ENCODE measurements at places on chromosomes 6 and 20. TPM values are rescaled to one million over a fixed set of nuclear protein-coding genes. Genes with fewer than 3 reads are reported as not detected.

GRCh38 chr20:6732001-6732447 is 35.5 kb upstream of the BMP2 start:
- DNase-seq: peak; percentile 77

GRCh38 chr20:16296931-16297330 is 276.3 kb downstream of the KIF16B start:
- peak; percentile 41 for DNase-seq

GRCh38 chr20:47208534-47209174 is 147.8 kb downstream of the ZMYND8 start:
- no peak for DNase-seq

GRCh38 chr6:165692106-165692653 is 29.1 kb upstream of the PDE10A start:
- no peak for DNase-seq

DNA sequence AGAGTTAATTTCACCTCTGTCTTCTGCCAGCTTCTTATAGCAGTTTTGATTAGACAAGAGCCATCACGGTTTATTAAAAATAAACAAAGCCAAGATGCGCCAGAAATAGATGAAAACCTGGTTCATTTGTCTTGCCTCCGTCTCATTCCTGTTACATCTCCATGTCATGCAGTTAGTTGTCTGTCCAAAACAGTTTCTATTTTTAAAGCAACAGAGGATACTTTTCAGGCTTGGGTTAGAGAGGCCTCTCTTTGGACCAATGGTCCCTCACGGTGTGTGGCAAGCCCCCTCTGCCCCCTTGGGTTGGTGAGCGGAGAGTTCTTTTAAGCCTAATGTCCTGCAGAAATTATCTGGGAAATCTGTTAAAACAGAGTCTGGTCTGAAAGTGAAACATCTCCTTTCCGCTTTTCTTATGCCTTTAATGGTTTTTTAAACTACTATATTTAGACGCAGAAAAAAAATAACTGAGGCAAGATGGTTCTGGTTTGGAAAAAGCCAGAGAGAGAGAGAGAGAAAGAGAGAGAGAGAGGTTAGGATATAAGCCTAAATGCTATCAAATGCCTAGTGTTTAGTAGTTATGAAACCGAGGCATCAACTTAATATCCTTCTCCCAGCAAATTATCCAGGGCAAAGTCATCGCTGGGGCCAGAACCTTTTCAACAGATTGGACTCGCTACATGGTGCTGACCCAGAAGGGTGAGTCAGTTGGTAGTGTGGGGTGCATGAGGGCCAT is 64.5 kb downstream of the ZDHHC14 start:
- no peak for DNase-seq

DNA sequence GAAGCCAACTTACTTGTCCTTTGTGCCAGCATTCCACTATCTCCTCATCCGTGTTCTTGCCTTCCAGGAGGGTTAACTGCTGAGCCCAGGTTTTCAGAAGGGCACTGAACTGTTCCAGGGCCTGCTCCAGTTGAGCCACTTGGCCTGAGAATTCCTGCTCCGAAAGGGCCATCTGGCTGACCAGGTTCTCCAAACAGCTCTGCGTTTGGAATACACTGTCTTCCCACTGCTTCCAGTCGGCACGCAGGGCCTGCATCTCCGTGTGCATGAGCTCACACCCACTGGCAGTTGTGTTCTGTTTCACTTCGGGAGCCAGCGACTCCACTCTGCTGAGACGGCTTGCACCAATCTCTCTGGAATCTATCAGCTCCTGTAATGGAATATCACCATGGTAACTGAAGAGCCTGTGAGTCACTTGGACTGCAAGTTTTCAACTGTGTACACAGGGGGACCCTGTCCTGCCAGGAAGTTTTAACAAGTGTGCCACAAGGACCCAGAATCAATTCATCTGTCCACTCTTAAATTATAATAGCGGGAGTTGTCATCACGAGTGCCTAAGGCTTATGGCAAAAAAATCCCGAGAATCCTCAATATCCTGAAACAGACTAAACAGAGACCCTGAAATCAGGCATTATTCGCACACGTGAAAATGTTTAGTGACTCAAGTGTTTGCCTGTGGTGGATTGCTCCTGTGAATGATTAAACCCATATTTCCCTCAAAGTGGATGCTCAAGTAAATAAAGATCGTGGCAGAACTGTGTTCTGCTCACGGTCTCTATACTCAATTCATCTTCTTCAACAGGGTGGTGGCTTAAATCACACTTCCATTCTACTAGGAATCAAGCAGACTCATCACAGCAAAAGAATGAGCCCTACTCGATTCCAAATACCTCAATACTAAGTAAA is 255.9 kb downstream of the SYNE1 start:
- DNase-seq: peak; percentile 65

The SLC22A3 gene
- total RNA-seq: 5.7 TPM
